CMK (cell line): ENCODE measurements at places on chromosomes 3 and 15.

DNA sequence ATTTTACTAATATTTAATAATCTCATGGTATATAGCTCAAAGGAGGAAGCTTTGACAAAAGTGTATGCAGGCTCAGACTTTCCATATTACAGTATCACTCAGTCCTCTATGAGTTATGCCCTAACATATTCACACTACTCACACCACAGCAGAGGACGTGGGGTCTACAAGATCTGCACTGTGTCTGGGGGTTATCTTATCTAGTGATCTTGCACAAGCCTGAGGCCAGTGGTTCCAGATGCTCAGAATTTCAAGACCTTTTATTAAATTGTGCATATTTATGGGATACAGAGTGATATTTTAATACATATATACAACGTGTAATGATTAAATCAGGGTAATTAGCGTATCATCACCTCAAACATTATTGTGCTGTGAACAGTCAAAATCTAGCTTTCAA lies 933.1 kb downstream of the SQOR start:
- DNase-seq = no peak

DNA sequence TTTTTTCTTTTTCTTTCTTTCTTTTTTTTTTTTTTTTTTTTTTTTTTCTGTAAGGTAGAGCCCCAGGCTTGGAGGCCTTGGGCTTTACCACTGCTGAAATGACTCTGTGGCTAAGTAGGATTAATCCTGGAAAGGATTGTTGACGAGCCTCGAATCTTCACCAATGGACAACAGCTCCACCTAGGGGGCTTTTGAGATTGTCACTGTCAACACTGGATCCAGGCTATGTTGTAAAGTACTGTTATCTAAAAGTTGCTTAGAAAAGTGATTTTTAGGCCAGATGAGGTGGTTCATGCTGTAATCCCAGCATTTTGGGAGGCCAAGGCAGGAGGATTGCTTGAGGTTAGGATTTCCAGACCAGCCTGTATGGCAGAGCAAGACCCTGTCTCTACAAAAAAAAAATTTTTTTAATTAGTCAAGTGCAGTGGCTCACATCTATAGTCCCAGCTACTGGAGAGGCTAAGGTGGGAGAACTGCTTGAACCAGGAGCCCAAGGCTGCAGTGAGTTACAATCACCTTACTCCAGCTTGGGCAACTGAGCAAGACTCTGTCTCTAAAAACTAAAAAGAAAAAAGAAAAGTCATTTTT lies 41.6 kb downstream of the KLHL18 start:
- DNase-seq = peak; percentile 60

DNA sequence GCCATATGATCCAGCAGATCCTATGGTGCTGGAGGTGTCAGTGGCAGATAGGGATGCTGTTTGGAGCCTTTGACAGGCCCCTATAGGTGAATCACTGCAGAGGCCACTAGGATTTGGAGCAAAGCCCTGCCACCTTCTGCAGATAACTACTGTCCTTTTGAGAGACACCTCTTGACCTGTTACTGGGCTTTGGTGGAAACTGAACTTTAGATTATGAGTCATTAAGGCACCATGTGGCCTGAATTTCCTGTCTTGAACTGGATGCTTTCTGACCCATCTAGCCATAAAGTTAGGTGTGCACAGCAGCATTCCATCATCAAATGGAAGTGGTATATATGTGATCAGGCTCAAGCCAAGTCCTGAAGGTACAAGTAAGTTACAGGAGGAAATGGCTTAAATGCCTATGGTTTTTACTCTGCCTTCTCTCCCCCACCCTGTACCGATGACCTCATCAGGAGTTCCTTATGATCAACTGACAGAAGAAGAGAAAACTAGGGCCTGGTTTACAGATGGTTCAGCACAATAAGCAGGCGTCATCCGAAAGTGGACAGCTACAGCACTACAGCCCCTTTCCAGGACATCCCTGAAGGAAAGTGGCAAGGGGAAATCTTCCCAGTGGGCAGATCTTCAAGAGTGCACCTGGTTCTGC lies 565.6 kb upstream of the AGTR1 start:
- DNase-seq = no peak

- DNase-seq = no peak
Measured at GRCh38 chr3:70871909-70872656, 559.6 kb upstream of the MDFIC2 start.

GRCh38 chr3:152272771-152273242 lies 4.1 kb downstream of the MBNL1 start:
- DNase-seq = no peak

DNA sequence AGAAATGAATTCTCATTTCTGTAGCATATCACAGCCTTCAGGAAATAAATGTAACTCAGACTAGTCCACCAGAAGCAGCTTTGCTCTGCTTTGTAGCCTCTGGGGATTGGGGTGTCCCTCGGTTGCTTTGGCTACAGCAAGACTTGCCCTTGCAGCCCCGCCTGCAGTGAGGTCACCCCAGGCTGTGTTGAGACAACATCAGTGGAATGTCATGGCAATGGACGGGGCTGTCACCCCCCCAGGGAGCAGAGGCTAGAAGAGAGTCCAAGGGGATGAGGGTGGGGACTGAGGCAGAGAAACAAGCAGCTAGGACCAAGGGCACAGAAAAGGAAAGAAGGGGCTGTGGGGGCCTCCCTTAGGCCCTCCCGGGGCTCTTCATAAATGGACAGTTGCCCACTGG lies 854 bp downstream of the CLEC3B start:
- DNase-seq = no peak

DNA sequence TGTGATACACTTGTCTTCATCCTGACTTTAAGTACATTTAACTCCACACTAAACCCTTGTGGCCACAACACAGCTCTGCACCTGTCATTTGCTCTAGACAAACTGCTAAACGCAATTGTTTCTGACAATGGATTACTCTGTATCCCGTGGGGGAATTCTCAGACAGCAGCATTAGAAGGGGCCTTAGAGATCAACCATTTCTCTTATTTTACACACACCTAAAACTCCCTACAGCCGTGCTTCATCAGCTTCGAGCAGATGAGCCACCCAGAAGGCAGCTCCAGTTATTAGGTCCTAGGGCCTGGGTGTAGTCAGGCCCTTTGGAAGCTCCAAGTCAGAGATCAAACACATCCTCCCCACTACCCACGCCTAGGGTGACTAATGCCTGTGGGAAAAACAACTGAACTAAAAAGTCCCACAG lies 1.3 kb upstream of the IL12A start:
- no peak for DNase-seq

DNA sequence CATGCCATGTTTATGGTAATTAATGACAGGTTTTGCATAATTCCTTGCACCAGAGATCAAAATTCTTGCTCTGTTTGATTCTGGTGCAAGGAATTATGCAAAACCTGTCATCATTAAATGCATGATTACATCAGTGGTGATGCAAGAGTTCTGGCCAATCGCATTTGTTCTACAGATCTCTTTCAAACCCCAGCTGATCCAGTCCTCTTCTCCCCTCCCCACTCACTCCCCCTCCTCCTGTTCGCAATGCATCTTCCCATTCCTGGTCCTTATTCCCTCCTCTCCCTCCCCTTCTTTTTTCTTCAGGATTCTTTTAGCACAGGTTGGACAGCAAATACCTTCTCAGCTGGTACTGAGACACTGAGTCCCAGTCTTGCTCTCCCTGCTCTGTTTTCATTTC lies 82.1 kb downstream of the GABRB3 start:
- no peak for DNase-seq

DNA sequence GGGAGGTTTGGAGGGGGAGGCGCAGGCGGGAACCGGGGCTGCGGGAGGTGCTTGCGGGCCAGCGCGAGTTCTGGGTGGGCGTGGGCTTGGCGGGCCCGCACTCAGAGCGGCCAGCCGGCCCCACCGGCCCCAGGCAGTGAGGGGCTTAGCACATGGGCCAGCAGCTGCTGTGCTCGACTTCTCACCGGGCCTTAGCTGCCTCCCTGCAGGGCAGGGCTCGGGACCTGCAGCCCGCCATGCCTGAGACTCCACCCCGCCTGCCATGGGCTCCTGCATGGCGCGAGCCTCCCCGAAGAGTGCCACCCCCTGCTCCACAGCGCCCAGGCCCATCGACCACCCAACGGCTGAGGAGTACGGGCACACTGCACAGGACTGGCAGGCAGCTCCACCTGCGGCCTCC lies 98.6 kb upstream of the IGF1R start:
- no peak for DNase-seq

DNA sequence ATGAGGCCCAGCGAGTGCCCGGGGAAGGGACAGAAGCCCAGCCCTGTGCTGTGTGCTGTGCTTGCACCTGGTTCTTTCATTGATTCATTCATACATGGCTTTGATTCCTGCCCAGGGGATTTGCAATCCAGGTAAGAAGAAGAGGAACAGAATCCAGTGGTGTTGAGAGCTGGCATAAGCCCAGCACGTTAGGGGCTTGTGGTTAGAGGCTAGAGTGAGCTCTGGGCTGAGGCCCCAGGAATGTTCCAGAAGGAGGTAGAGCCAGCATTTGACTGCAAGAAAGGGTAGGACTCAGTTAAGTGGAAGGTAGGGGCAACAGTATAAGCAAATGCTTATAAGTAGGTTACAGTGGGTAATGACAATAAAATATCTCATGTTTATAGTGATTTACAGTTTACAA lies 2.3 kb downstream of the VWA5B2 start:
- no peak for DNase-seq

DNA sequence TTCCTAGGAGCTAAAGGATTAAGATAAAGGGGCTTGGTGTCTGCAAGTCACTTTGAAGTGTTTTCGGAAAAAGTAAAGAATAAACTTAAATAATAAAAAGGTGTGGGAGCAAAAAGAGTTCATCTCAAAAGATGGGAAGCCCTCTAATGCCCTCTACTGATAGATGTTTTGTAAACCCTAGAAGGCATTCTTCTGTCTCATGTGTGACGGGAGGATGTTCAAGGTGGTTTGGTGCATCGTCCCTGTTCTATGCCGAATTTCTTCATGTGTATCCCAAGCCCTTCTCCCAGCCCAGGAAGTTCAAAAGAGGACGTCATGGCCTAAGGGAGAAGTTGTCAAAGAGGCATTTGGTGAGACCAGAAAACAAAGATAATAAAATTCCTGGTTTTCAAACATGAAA lies 37.2 kb downstream of the CCK start:
- DNase-seq = no peak

DNA sequence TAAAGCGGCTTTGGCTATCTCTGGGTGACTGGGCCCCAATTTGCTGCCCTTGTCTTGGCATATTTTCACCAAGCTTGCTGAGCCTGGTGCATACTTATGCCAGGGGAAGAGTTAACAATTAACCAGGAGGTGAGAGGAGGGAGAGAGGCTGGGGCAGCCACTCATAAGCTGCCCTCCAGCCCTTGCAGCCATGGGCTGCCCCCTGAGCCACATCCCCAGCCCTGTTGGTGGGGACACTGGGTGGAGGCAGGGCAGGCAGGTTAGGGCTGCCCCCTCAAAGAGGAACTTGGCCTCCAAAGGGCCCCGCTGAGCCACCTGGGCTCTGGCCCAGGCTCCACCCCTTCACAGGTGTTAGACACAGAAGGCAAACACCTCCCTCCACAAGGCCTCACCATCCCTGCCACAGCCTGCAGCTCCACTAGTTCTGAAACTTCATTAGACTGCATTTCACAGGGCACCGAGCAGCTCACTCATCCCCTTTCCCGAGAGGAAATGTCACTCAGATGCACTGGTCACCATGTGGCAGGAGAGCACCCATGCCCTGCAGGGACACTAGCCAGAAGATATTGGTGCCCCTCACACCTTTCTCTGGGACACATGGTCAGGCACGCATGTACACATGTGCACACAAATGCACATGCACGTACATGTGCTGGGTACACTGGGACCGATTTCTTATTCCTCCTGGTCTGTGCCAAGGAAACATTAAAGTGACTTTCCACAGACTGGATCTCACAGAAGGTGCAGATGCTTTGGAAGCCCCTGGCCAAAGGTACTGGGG lies 20.2 kb downstream of the AMOTL2 start:
- no peak for DNase-seq

GRCh38 chr3:192054881-192055280 lies 593.9 kb downstream of the PYDC2 start:
- no peak for DNase-seq

DNA sequence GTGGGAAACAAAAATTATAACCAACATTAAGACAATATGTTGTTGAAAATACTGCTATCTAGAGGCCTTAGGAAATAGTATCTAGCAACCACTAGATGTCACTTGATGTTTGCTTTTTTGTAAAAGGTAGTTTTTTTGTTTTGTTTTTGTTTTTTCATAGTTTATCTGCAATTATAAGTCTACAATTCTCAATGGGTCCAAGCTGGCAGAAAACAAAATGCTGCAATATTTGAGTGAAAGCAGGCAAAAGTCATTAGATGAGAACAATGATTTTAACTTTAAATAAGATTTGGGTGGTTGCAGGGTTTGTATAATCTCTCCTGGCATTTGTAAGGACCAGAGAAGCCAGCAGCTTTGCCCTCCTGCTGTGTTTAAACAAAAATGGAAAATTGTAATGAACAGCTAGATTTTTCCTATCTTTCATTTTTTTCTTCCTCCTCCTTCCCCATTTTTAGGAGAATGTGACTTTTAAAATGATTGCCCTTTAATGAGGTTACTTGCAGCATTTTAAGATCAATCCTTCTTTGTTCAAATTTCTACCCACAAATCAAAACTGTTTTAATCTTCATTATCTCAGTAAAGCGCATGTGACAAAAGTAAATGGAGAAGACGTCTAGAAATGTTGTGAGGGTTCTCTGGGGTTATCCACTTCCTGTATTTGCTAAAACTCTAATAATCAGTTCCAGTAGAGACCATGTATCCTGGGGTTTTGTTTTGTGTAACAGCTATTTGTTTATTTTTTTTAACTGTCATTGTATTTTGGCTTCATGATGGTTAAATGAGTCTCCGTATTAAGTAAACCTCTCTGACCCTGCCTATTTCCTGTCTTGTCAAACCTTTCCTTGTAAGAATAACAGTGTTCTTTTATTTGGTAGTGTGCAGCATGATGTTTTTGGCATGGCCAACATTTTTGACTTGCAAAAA lies 27.3 kb downstream of the DUT start:
- DNase-seq = no peak

- no peak for DNase-seq
Measured at GRCh38 chr3:177754508-177754921, 557.2 kb upstream of the TBL1XR1 start.
